ENCODE measurements at places on chromosomes 16 and 17.
A peak's percentile ranks its signal among the peaks of the same experiment; 100 is the strongest.

- DNase-seq: no peak
These were observed 11.8 kb downstream of the FCSK start for GRCh38 chr16:70465999-70466804.

DNA sequence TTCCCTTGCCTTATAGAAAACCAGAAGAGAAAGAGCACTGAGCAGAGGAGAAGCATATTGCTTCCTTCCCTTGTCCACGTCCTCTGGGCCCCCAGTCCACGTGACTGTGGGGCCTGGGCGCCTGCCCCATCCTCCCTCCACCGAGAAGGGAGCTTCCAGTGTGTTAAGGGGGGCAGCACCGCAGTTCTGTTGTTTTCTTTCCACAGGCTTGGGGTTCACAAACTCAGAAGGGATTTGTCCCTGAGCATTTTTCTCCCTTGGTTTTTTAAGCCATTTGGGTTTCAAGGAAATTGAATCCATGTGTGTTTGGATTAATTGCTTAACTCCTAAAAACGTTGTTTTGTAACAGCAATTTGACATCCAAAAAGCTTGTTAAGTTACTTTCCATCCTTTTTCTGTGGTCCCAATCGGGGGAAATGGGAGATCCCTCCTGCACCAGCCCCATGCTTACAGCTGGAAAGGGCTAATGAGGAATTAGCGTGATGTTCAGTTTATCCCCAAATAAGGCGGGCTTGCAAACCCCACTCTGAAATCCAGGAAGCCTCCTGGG, 347.5 kb upstream of the TNRC6C start:
- no peak for DNase-seq

GRCh38 chr17:18070861-18071340, 16.8 kb upstream of the DRG2 start:
- peak; percentile 14 for DNase-seq

GRCh38 chr17:33266116-33266515, 27.0 kb downstream of the ASIC2 start:
- no peak for DNase-seq

GRCh38 chr16:10168258-10168657, 14.0 kb downstream of the GRIN2A start:
- peak; percentile 7 for DNase-seq
